ENCODE measurements at places on chromosomes 16 and 17.
A peak's percentile ranks its signal among the peaks of the same experiment; 100 is the strongest.

GRCh38 chr17:27573971-27574525 lies 56.9 kb upstream of the LGALS9 start:
- DNase-seq, result no peak

- DNase-seq, result peak; percentile 99
Observed at GRCh38 chr16:1942810-1943726, at the start of gene MSRB1. Gene MSRB1, minus strand, starts transcription at chr16:1943199. Its CDS starts 43 bp downstream, at chr16:1943156.

DNA sequence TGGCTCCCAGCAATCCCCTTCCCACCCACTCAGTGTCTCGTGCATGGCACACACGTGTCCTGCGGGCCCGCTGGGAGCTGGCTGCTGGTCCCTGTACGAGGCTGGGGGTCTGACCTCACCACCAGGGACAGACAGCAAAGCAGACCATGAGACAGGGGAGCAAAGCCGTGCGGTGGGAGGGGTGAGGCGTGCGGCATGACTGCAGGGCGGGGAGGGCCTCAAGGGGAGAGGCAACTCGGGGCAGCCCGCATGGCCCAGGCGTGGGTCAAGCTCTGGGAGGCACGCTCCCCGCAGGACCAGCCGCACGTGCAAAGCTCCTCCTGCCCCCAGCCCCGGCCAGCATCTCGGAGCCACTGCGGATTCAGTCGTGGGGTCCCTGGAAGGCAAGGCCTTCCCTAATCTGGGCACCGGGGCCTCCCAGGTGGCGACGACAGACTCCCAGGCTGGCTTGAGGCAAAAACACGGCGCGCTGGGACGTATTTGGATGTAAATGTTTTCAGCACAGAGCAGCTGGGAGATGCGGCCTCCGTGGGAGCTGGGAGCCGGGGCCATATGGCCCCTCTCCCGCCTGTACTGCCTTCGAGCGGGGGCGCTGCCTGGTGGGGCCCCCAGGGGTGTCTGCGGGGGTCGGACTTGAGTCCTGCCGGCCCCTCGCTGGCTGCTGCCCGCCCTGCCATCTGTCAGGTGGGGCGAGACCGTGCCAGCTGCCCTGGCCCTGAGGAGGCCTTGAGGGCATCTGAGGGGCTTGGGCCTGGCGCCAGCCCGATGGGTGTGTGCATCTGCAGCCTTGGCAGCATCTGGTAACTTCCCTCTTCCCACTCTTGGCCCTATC lies 12.2 kb upstream of the CBFA2T3 start:
- no peak for DNase-seq

DNA sequence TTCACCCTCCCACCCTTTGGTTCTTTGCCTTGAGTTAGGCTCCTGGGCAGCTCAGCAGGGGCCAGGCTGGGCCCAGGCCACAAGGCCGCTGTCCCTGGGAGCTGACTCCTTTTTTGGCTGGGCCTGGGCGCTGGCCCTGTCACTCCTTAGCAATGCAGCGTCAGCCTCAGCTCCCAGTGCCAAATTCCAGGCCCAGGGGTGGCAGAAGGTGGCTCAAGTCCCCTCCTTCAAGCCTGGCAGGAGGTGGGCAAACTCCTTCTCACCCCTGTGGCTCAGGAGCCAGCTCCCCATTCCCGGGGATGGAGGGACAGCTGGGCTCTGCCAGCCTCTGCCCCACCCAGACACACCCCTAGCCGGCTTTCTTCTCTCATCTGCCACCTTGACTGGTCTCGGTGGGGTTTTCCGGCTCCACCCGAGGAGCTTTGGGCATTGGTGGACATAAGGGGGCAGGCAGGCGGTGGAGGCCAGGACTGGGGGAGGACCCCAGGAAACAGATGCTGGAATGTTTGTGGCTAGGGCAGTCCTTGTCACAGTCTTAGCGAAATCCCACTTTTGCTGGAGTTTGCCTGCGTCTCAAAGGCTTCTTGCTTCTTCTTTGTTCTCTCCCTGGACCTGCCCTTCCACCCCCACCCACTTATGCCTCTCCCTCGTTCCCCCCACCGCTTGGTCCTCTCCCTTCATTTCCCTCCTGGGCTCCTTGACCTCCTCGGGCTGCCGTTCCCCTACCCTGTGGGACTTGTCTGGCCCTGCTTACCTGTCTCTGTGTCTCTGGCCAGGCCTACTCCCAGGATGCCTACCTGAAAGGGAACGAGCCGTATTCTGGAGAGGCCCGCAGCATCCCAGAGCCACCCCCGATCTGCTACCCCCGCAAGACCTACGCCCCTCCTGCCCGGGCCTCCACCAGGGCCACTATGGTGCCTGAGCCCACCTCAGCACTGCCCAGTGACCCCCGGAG lies 37.4 kb downstream of the ARHGAP23 start:
- DNase-seq, result no peak

GRCh38 chr17:51107778-51108177 lies 12.9 kb downstream of the SPAG9 start:
- no peak for DNase-seq

DNA sequence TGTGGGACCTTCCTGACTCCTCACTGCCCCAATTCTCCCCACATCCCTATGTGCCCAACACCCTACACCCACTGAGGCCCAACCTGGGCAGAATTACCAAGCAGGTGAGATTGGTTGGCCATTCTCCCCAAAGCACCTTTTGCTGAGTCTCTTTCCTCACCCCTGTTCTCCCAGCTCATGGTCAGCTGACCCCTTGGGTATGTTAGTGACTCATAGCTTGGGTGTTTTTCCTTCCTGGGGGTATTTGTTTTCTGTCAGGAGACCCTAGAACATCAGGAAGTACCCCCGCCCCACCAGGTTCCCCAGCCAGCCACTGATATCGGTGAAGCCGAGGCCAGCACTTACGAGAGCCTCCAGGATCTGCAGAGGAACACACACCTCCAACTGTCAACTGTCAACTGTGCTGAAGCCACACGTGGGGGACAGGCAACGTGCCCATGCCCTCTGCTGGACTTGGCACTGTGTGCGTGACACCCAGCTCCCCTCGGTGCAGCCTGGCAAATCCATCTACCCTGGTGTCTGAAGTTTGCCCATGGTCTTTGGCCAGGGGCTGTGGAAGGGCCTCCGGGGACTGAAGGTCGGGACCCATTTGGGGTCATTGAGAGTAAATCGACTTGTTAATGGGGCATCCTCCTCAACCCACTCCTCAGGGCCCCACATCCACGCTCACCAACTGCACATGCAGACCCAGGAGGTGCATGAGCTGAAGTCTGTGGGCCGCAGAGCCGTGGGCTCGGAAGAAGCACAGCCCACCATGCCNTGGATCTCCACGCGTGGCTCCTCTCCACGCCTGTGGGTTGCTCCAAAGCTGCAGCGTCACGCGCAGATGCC lies 53.1 kb downstream of the METRNL start:
- no peak for DNase-seq

Data from spinal cord (tissue), 10 donors.